ENCODE measurements at places on chromosomes 5 and 9.

- DNase-seq, result no peak
These were observed 112.8 kb downstream of the MAPKAP1 start for GRCh38 chr9:125594223-125594610.

- no peak for DNase-seq
These were observed 48.0 kb downstream of the SERINC5 start for GRCh38 chr5:80207832-80208231.

- no peak for DNase-seq
These were observed 29.4 kb downstream of the ZCCHC7 start for GRCh38 chr9:37149666-37150308.

- DNase-seq, result no peak
These were observed 141.0 kb upstream of the GRHPR start for GRCh38 chr9:37281541-37281940.

DNA sequence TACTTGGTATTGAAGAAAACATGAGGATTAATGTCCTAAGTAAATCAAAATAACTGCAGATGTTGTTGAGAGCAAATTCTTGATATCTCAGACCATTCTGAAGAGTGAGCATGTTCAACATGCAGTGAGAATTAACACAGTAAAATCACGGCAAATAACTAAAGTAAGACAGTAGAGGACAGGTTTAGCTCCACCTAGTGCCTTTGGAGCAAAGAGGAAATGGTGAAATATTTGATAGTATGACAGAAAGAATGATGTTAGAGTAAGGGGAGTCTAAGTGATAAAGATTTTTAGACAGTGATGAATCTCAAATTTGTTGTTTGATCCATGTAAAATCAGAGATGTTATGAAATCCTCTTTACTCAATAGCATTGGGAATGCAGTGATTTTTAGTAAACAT is 424.2 kb downstream of the TMEM161B start:
- DNase-seq, result no peak

- no peak for DNase-seq
These were observed 9.0 kb upstream of the NSD1 start for GRCh38 chr5:177124486-177124991.

GRCh38 chr9:123375469-123376132 is 19.6 kb downstream of the CRB2 start:
- no peak for DNase-seq

DNA sequence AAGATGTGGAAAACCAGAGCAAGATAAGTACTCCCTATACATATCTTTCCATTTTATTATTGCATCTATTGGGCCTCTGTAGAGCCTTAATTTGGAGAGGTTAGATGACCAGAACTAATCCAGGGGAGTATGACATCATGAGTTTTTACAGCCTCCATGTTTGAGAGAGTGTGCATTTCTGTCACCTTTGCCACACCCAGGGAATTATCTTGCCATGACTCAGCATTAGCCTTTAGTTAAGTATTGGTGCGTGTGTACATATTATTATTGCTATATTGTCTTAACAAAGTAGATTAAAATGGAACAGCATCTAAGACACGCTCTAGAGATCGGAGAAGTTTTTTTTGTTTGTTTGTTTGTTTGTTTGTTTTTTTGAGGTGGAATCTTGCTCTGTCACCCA is 27.6 kb downstream of the DIMT1 start:
- no peak for DNase-seq

All from activated naive CD8-positive, alpha-beta T cell treated with anti-CD3 and anti-CD28 coated beads, Interleukin-2, amount 50 U/mL, for 16 hours (primary cell).